ENCODE measurements at places on chromosomes 3 and 15.
A peak's percentile ranks its signal among the peaks of the same experiment; 100 is the strongest.

GRCh38 chr3:190323246-190323626, 990 bp upstream of the CLDN1 start:
- no peak for DNase-seq

GRCh38 chr3:128971421-128972100, 22.3 kb downstream of the CFAP92 start:
- no peak for DNase-seq

DNA sequence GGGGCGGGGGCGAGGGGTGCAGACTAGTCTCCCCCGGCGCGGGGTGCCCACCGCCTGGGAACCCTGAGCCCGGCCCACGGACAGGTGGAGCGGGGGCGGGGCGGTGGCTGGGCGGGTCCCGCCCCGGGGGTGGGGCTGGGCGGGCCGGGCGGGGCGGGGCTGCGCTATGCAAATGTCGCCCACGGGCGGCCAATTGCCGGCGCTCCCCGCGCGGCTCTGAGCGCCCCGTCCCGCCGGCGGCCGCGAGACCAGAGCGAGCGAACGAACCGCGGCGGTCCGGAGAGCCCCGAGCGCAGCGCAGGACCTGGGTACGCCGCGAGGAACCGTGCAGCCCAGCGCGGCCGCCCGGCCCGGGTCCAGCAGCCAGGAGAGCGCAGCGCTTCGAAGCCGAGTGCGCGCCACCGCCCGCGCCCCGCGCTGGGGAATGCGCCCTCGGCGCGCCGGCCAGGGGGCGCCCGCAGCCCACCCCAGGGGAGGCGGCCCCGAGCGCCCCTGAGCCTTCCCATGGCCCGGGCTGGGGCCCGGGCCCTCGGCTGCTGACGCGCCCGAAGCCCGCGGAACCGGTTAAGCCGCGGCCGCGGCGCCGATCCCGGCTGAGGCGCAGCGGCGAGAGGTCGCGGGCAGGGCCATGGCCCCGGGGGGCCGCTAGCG, at the start of gene SEMA3F:
SEMA3F (plus strand) TSS at position 485 of the 651 bp plus-strand sequence. CDS start 4,299 bp downstream, outside the sequence.
- peak; percentile 76 for DNase-seq

DNA sequence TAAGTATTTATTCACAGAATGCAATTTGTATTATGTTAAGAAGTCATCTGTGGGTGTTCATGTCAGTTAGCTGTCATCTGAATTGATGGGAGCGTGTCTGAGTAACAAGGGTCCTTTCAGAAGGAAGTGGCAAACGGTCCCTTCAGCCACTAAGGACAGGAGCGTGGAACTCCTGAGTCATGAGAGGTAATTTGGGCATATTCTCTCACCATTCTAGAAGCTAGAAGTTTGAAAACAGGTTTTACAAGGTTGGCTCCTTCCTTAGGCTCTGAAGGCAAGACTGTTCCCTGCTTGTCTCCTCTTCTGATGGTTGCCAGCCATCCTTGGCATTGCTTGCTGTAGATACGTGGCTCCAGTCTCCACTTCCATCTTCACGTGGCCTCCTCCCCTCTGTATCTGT, 19.7 kb downstream of the ABHD2 start:
- no peak for DNase-seq

DNA sequence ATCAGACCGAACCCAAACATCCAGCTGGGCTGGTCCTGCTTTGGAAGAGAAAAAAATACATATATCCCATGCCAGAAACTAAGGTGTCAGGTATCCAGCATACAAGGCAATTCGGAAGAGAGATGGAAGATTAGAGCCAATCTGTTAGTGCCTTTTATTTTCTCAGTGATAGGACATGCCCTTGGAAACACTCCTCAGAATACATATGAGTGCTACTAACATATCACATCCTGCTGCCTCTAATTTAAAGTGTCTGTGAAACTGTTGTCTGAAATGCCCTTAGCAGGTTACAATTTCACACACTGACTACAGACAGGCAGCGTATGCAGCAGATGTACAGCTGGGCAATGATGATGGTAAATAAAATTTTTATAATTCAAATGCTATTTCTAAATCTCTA, 78.9 kb downstream of the RBPMS2 start:
- no peak for DNase-seq

DNA sequence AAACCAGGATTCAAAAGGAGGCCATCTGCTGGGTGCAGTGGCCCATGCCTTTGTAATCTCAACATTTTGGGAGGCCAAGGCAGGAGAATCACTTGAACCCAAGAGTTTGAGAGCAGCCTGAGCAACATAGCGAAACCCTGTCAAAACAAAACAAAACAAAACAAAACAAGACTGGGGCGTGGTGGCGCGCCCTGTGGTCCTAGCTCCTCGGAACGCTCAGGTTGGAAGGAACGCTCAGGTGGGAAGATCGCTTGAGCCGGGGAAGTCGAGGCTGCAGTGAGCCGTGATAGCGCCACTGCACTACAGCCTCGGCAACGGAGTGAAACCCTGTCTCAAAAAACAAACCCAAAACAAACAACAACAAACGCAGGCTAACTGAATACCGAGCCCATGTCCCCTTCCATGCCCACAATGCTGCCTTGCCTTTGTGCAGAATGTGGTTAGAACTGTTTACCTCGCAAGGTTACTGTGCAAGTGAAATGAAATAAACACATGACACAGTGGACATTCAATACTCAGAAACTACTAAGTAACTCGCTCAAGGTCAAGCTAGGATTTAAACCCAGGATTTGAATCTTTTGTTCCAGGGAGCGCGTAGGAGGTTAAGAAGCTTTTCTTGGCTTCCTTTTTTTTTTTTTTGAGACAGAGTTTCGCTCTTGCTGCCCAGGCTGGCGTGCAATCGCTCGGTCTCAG, 766 bp upstream of the EMC4 start:
- no peak for DNase-seq

DNA sequence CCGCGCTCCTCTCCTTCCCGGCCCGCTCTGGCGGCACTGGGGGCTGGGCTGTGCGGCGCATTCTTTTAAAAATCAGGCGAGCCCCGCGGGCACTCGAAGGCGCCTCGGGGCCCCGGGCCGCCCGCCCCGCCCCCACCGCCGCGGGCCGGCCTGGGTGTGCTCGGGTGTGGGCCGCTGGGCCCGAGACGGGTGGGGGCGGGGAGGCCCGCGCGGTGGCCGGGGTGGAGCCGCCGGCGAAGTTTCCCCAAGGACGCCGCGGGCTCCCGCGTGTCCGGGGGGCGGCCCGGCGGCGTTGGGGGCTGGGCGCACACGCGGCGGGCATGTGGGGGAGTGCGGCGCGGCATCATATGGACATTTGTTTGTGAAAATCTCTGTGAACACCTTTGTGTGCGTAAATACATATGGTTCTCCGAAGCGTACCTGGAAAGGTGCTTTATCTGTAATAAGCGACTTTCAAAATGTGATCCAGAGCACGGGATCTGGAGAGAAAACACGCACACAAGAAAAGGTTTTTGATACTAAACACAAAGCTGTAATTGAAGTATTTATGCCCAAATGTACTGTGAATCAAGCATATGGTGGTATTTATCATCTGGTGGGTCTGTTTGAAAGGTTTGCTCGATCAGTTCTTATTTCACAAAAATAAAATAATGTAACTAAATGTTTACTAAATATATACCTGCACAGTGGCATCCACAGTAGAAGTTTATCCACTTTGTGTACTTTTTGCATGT, 612 bp upstream of the TBL1XR1 start:
- peak; percentile 77 for DNase-seq

DNA sequence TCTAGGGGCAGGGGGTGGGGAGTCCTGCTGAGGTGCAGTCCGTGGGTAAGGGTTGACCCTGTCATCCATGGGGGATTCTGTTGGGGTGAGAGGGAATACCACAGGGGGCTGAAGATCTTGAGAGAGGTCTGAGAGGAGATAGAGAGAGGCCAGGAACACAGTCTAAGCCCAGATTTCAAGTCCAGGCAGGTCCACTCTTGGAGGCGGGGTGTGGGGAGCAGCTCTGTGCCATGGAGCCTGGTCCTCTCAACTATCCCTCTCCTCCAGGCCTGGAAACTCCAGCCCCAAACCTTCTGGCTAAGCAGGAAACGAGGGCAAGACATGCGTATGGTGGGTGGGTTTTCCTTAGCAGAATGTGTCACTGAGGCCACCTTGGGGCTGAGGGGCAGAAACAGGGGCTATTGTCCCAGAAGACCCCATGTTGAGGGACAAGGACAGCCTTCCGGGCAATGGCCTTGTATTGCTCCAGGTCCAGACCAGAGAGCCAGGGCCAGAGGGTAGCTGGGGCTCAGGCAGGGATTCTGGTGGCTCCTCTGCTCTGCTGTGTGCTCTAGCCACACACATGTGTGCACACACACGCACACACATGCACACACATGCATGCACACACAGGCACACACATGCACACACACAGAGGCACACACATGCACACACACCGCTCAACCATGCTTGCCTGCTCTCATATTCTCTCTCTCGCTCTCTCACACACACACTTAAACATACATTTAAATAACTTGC, 48.6 kb upstream of the MAGEF1 start:
- DNase-seq: no peak

- DNase-seq: no peak
These were observed 281.0 kb upstream of the TBL1XR1 start for GRCh38 chr3:177478170-177478867.

GRCh38 chr15:43274136-43274535, 7.4 kb upstream of the TGM5 start:
- DNase-seq: no peak

GRCh38 chr3:105394177-105394576, 27.5 kb downstream of the ALCAM start:
- DNase-seq: no peak
